ENCODE measurements at places on chromosomes 6 and 20. TPM values are rescaled to one million over a fixed set of nuclear protein-coding genes. Genes with fewer than 3 reads are reported as not detected.

Gene GABRR2
- total RNA-seq, result not detected

DNA sequence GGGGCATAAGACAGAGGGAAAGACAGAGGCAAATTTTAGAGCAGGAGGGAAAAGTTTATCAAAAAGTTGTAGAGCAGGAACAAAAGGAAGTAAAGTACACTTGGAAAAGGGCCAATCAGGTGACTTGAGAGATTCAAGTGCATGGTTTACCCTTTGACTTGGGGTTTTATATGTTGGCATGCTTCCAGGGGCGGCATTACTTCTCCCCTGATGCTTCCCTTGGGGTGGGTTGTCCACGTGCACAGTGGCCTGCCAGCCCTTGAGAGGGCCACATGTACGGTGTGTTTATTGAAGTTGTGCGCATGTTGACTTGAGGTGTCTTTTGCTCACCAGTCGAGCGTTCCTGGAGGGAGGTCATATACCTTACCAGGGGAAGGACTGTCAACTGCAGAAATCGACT lies 259.5 kb upstream of the JARID2 start:
- no peak for DNase-seq
- H3K27me3 ChIP-seq, result no peaks in the 10 kb centered on the region
- H3K4me3 ChIP-seq, result no peak overlapping the region

DNA sequence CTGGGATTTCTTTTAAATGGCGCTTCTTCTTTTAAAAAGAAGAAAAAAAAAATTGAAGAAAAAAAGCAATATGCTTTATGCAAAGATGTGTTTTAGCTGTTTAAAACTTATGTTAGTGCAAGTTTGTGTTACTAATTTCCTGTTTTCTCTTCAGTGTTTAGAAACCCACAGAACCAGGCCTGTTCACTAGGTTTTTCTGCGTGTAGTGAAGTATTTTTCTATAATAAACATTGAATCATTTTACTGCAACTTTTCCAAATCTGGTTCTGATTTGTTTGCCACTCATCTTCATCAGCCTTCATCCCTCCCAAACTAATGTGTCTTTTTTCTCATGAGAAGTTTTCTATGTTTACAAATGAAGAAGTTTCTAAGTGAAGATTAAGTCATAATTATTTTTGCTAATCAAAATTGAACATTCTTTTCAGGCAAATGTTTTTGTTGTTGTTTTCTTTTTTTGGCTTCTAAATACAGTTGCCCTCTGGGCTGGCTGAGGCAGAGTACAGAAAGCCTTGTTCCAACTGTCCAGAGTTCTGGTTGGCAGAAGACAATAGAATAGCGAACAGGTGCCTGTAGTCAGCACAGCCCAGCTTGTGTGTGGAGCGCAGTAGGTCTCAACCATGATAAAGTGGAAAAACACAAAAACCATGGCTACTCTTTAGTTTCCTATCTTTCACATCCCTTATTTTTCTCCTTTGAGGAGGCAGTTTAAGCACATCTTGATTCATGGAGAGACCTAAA lies 14.5 kb downstream of the ZNF76 start:
- no peak overlapping the region for H3K27ac ChIP-seq
- H3K27me3 ChIP-seq, result no peaks in the 10 kb centered on the region
- no peaks in the 10 kb centered on the region for H3K36me3 ChIP-seq
- peaks cover 5% of the 10 kb centered on the region for H3K4me1 ChIP-seq

- H3K27ac ChIP-seq, result no peak overlapping the region
- peaks cover 17% of the 10 kb centered on the region for H3K4me1 ChIP-seq
- H3K4me3 ChIP-seq, result no peak overlapping the region
- no peaks in the 10 kb centered on the region for H3K27me3 ChIP-seq
- DNase-seq, result no peak
- peaks cover 2% of the 10 kb centered on the region for H3K36me3 ChIP-seq
Observed at GRCh38 chr6:31771992-31772358, 5.2 kb downstream of the VWA7 start.

Gene SMIM13
- total RNA-seq, result 28.1 TPM

Data from MCF 10A (cell line).